Activated T-cell treated with anti-CD3 and anti-CD28 coated beads, Interleukin-2, amount 50 U/mL, for 72 hours (primary cell): ENCODE measurements at places on chromosomes 11 and 22. TPM values are rescaled to one million over a fixed set of nuclear protein-coding genes. Genes with fewer than 3 reads are reported as not detected.

Gene VPS37C
- 14.9 TPM for total RNA-seq

Gene TH
- not detected for total RNA-seq

Gene DMC1
- total RNA-seq, result 30.7 TPM

- no peak overlapping the region for H3K4me3 ChIP-seq
- no peak for DNase-seq
- H3K36me3 ChIP-seq, result no peaks in the 10 kb centered on the region
- no peaks in the 10 kb centered on the region for H3K4me1 ChIP-seq
Measured at GRCh38 chr11:126591966-126592489, 236.5 kb downstream of the ST3GAL4 start.

GRCh38 chr11:63427971-63428508, 58.5 kb downstream of the SLC22A9 start:
- H3K27ac ChIP-seq, result no peak overlapping the region
- no peaks in the 10 kb centered on the region for H3K4me1 ChIP-seq
- peaks cover 20% of the 10 kb centered on the region for H3K27me3 ChIP-seq
- no peak overlapping the region for H3K4me3 ChIP-seq
- no peak for DNase-seq

- no peaks in the 10 kb centered on the region for H3K4me1 ChIP-seq
- no peaks in the 10 kb centered on the region for H3K36me3 ChIP-seq
- H3K27me3 ChIP-seq, result no peaks in the 10 kb centered on the region
- H3K4me3 ChIP-seq, result no peak overlapping the region
Measured at GRCh38 chr11:69328231-69328630, 34.3 kb downstream of the MYEOV start.

GRCh38 chr22:42695294-42695693, 25.4 kb downstream of the A4GALT start:
- no peaks in the 10 kb centered on the region for H3K4me1 ChIP-seq
- no peak for DNase-seq
- H3K27me3 ChIP-seq, result no peaks in the 10 kb centered on the region
- H3K4me3 ChIP-seq, result no peak overlapping the region
- H3K36me3 ChIP-seq, result no peaks in the 10 kb centered on the region

DNA sequence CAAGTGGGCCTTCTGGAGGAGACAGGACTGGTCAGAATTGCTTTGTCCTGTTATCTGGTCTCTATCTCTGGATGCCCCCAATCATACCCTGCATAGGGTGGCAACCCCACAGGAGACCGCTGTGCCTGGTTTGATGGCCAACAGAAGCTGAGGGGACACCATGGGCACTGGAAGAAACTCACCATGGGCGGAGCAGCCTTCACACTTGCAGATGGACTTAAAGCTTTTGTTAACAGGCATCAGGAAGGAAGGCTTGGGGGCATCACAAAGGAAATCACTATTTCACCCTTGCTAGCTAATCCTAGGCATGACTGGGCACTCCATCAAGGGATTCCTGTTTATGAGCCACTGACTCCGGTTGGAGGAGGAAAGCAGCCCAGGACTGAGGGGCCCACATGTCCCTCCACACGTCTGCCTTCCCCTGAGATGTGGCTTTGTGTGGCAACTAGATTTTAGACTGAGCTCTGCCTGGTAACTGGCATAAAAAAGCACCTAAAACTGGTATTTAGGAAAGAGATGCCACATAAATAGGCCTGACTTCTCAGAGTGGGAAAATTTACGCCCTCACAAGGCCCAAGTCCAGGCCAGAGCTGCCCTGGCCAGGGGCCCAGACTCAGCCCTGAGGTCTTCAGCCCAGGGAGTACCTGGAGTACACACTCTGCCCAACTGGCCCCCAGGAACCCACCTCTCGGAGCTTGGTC, 57.0 kb upstream of the LYVE1 start:
- no peaks in the 10 kb centered on the region for H3K27me3 ChIP-seq
- no peak overlapping the region for H3K27ac ChIP-seq
- H3K4me1 ChIP-seq, result peaks cover 15% of the 10 kb centered on the region
- no peak overlapping the region for H3K4me3 ChIP-seq
- DNase-seq, result no peak

DNA sequence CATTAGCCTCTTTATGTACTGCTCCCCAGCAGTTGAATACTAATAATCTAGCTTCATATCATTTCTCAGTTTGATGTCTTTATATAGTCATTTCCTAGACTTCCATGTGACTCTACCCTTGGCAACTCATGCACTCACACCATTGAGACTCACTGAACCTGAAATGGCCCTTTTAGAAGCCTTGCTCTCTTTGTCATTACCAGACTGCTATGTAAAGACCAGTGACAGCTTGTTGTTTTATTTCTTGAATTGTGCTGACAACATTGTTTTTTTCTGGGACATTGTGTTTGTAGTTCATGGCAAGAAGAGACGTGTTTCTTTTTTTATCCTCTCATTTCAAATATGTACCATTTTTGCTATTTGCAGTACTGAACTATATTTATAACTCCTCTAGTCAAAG, 256.5 kb downstream of the CNTN5 start:
- H3K4me1 ChIP-seq, result no peaks in the 10 kb centered on the region
- H3K27ac ChIP-seq, result no peak overlapping the region
- no peaks in the 10 kb centered on the region for H3K36me3 ChIP-seq
- no peaks in the 10 kb centered on the region for H3K27me3 ChIP-seq
- H3K4me3 ChIP-seq, result no peak overlapping the region

DNA sequence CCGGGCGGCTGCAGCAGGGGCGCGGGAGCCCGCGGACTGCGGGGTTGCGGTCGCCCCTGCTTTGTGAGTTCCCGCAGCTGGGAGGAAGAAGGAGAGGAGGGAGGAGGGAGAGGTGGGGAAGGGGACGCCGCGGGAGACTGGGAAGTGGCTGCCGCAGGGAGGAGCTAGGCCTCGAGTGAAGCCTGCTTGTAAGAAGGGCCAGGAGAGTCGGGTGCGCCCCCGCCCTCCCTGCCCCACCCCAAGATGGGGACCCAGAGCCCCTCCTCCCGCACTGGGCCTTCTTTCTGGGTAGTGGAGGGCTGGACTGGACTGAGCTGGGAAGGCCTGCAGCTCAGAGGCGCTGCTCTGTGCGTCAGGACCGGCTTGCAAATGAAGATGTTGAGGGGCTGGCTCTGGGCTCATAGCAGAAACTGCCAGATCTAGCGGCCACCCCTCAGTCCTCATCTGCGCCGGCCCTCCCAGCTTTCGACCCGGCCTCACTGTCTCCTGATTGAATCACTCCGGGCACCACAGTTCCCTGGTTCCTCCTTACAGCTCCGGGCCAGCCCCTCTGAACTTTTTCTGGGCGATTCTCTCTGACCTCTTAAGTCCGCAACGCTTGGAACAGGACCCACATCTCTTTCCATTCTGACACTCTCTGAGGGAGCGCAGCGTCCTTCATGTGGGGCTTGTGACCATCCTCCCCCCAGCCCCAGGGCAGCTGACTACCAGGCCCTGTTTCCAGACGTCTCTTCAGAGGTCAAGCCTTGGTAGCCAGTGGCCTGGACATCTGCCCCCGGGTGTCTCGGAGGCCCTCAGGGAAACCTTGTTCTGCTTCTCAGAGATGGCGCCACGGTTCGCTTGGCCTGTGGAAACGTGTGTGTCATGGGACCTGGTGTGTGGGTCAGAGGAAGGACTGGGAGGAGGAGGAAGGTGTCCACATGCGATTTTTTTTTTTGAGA, 21.9 kb downstream of the SERPINH1 start:
- H3K4me1 ChIP-seq, result peaks cover 24% of the 10 kb centered on the region
- no peaks in the 10 kb centered on the region for H3K36me3 ChIP-seq
- H3K4me3 ChIP-seq, result peak overlapping the region; percentile 36
- H3K27me3 ChIP-seq, result peaks cover 22% of the 10 kb centered on the region
- no peak for DNase-seq
